Stimulated activated CD4-positive, alpha-beta T cell treated with anti-CD3 and anti-CD28 coated beads, TNF-alpha, amount 100 ng/mL, for 4 hours (primary cell): ENCODE measurements at places on chromosomes 3 and 15.

DNA sequence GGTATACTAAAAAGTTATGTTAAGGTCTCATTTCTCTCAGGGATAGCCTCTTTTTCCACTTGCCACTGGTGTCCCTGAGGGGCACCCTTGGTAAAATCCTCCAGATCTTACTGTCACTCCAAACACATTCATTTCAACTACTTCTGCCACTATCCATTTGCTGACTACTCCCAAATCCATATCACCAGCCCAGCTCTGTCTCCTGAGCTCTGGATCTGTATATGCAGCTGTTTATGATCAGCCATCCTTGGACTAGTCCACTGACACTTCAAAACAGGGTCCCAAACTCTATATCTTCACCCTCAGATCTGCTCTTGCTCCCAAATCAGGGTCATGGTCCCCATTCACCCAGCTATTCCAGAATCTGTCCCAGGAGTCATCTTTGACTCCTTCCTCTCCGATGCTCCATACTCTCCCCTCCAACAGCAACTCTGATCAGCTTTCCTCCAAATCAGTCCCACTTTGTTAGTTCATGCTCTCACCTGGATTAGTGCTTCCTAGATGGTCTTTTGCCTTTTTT lies 9.9 kb downstream of the NCEH1 start:
- no peak for DNase-seq

DNA sequence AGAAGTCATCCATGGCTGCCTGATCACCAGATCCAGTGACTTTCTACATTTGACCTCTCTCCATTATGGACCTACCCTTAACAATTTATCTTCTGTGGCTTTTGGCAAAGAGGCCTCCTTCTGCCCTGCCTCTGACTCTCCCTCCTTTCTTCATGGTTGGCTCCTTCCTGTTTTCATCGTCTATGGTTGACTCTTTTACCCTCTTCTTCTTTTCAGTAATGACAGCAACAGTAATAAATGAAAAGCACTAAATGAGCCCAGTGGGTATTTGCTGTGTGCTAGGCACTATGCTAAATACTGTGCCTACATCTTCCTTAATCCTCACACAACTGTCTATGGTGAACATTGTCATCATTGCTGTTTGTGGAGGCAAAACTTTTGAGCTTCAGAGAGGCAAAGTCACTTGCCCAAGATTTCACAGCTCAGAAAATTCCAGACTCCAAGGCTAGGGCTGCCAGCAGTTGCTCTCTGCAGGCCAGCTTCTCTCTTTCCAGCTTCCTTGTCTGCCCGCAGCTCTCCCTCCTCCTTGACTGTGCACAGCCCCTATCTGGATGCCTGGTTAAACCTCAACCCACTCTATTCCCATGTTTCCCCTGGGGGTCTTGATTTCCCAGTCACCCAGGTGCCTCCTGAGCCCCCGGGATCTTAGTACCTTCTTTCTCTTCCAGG lies 24.6 kb downstream of the ITPR1 start:
- DNase-seq = no peak

DNA sequence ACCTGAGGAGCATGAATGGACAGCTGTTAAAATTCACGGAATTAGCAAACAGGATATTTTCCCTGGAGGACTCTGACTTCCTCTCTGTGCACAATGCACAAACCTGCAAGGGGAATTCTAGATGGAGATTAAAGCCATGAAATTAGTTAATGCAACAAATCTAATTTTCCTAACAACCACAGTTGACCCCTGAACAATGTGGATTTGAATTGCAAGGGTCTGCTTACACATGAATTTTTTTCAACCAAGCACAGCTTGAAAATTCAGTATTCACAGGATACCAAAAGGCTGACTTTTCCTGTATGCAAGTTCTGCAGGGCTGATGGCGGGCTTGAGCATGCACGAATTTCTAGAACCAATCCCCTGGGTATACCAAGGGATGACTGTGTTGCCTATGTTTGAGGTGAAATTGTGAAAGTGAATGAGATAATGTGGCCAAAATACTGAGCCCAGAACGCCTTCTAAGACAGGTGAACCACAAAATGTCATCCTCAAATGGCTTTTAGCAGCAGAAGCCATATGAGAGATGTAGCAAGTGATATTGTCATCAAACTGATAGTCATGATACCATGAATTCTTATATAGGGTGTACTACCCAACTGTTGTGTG lies 52.5 kb downstream of the COL8A1 start:
- no peak for DNase-seq

- no peak for DNase-seq
These were observed 11.4 kb downstream of the CCDC14 start for GRCh38 chr3:123949641-123950040.

- DNase-seq = no peak
These were observed 29.9 kb upstream of the TTC14 start for GRCh38 chr3:180571831-180572598.
